Astrocyte of the cerebellum (primary cell): ENCODE measurements at places on chromosomes 7 and 10.

DNA sequence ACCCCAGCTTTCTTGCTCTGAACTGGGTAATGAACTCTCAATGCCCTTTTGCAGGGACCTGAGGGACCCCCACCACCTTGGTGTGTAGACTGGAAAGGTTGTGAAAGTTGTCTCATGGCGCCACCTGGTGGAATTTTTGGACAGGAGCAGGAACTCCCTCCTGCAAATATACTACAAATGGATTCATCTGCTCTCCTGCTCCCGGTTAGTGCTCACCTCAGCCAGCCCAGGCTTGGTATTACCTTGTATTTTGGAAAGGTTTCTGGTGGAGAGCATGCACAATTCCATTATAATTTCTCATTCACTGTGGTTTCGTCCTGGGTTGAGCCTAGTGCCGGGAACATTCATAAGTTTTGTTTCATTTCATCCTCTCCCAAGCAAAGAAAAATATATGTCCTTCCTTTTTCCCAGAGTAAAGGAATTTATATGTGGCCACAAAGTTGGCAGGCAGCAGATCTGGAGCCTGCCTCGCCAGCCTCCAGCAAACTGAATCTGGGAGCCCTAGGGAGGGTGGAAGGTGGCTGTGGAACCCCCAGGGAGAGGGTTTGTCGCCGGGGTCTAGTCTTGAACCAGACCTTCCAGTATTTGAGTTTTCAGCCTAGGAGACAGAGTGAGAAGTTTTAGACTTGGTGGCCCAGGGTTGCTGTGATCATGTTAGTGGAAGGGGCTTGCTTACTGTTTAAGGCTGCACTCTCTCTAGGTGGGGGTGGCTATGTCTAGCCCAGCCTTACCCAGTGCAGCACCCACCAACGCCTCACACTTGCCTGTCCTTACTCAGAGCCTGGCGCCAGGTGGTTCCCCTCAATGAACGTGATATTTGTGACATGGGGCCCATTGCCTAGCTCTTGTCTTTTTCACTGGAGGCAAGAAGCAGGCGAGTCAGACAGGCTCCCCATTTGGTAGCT, 9.5 kb downstream of the FAM241B start:
- DNase-seq: peak; percentile 55

- DNase-seq: no peak
Measured at GRCh38 chr7:113054938-113055337, 31.7 kb downstream of the GPR85 start.

- no peak for DNase-seq
Measured at GRCh38 chr10:84499846-84500245, 171.5 kb downstream of the CCSER2 start.

DNA sequence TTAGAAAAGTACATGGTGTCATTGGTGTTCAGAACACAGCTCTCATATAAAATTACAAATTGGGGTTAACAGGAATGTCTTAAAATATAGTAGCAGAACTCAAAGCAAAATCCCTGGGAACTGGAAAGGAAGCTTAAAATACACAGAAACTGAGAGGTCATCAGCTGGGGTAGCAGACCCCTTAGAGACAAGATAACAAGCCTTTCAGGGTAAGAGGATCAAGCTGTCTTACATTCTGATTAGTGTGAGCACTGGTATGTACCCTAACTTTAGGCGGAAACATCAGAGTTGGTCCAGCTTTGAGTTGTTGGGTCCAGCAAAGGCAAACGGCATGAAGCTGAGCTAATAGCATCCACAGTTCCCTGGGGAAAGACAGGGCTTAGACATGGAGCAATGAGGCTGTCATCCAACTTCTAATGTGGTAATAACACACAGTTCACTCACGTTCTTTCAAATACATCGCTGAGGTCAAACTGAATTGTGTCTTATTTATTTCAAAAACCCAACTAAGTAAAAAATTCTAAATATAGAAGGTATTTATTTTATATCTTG, 32.6 kb downstream of the ARHGAP21 start:
- DNase-seq: no peak
